ENCODE measurements at places on chromosomes 11 and 22.
A peak's percentile ranks its signal among the peaks of the same experiment; 100 is the strongest.

- no peak for DNase-seq
These were observed 47.0 kb upstream of the SLC25A1 start for GRCh38 chr22:19225560-19225959.

- DNase-seq = no peak
These were observed 28.7 kb downstream of the PDGFB start for GRCh38 chr22:39216143-39216490.

DNA sequence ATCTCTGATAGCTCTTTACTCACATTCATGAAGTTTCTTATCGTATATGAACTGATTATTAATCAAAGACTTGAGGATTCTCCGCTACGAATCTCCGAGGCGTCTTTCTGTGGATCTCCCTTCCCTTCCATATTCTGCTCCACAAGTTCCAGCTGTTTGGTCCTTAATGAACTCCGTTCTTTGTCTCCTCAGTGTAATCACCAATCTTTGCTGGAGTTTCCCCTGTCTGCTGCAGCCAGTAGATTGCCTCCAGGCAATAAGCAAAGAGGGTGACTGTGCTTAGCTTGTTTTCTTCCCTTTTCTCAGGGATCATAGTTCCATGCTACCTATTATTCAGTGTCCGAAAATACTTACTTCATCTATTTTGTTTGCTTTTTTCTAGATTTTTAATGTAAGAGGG is 169.6 kb upstream of the FOLH1 start:
- DNase-seq = no peak

DNA sequence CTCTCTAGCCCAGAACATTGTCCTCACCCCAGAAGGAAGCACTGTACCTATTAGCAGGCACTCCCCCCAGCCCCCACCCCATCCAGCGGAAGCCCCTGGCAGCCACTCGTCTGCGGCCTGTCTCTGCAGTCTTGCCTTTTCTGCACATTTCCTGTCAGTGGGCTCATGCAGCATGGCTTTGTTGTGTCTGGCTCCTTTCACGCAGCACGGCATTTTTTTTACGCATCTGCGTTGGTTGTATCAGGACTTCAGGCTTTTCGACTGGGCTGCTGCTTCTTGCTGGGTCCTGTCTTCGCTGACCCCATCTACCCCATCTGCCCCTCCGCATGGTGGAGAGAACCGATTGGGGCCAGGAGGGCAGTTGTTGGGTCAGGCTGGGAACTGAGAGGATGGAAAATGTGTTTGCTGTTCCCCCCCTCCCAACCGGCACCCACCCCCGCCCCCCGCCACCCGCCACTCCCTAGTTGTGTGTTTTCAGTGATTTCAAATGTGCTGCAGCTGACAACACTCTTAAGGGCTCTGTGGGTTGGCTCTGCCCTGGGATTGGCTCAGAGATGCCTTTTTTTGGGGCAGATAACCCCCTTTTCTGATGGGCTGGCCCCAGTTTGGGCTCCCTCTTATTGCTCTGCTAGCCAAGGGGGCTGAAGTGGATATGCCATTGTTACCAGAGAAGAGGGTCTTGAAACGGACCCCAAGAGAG is 110.0 kb downstream of the KIAA1671 start:
- peak; percentile 69 for DNase-seq

- no peak for DNase-seq
These were observed 7.0 kb downstream of the KIRREL3 start for GRCh38 chr11:126993599-126993998.

DNA sequence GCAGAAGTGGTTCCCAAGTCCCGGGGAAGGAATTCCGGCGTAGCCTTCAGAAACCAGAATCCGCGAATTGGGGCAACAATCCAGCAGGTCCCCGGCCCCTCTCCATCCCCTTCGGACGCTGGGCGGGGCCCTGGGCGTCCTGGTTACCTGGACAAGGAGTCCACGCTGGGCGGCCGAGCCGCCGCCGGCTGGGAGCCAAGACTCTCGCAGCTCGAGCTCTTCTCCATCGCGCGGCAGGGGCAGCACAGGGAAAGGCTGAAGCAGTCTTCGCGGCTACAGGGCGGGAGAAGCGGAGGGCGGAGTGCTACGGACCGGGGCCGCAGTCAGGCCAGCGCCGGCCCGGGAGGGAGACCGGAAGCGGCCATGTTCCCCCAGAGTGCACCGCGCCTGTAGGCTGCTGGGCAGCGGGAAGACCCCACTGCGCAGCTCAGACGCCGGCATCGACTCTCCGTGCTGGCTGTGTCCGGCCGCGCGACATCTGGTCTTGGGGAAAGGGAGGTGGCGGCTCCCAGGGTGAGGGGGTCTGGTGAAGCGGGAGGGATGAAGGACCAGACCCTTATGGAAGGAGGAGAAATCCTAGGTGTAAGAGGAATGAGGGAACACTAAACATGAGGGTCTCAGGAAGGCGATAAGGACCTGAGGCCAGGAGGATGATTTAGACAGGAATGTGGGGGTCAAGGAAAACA is at the start of gene MTMR2:
Gene MTMR2 (minus strand): TSS at position 380 of the 686 bp plus-strand sequence. CDS start 153 bp downstream, at position 227.
- DNase-seq = peak; percentile 22

DNA sequence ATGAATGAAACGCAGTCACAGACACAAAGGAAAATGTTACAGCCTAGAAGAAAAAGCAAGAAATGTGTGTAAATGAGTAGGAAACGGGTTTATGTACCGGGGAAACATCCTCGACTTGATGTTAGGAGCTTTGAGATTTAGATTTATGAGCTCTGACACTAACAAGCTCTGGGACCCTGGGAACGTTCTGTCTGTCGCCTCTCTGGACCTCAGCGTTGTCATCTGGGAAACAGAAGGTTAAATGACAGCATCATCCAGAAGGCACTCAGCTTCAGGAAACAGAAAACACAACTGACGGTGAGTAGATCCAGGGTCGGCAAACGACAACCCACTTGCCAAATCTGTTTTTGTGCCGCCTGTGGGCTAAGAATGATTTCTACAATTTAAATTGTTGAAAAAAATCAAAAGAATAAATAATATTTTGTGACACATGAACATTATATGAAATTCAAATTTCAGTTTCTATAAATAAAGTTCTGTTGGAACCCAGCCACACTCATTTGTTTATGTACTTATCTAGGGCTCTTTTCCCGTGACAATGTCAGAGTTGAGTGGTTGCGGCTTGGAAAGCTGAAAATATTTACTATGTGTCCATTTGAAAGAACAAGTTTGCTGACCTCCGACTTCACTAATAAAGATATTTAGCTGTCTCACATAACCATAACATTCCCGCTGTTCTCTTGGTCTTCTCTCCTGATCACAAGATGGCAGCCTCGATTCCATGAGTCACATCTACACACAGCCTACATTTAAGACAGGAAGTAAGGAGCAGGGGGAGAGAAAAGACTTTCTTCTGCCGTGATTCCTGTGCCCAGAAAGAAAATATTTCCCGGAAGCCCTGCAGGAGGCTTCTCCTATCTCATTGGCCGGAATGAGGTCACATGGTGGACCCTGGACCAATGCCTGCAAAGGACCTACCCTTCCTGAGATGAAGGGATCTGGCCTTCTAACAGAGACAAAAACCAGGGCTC is 47.1 kb upstream of the SYT13 start:
- DNase-seq = no peak

DNA sequence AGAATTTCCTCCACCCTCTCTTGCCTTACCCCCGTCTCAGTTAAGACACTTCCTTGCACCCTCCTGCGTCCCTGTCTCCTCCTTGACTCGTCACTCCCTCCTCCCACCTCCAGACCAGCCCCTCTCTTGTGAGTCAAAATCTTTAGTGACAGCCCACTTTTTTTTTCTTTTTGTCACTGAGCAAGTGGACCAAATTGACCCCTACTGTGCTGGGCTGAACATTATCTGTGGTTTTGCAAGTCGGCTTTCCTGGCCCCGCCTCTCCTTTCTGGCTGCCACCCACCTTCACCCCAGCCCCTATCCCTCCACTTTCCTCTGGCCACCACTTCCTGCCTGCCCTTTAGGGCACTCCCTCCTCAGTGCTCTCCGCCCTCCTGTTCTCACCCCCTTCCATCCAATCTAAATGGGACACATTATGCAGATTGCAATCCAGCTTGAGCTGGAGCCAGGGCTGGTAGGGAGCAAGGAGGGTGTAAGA is at the start of gene APLNR:
Gene APLNR (minus strand): TSS at position 47 of the 478 bp plus-strand sequence. CDS start 246 bp downstream, outside the sequence.
- no peak for DNase-seq

GRCh38 chr11:20046416-20046815 is 113.9 kb downstream of the DBX1 start:
- no peak for DNase-seq

GRCh38 chr22:16970446-16970845 is 37.6 kb downstream of the GAB4 start:
- no peak for DNase-seq

- no peak for DNase-seq
These were observed 108.2 kb downstream of the SIK3 start for GRCh38 chr11:116990061-116990473.

DNA sequence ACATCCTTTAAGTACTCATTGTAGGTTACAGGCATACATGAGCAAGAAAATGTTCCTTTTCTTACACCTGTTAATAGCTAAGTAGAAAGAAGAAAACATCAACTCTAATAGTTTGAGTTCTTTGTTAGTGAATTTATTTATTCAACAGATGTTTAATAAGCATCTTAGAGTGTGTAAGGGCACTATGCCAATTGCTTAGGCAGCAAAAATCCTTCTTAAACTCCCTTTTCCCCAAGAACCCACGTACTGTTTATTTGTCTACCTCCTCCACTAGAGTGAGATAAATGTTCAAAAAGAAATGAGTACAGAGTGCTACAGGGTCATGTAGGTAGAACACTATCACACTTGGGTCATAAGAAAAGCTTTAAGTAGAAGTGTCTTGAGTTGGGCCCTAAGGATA is 131.4 kb downstream of the CD44 start:
- DNase-seq = no peak

DNA sequence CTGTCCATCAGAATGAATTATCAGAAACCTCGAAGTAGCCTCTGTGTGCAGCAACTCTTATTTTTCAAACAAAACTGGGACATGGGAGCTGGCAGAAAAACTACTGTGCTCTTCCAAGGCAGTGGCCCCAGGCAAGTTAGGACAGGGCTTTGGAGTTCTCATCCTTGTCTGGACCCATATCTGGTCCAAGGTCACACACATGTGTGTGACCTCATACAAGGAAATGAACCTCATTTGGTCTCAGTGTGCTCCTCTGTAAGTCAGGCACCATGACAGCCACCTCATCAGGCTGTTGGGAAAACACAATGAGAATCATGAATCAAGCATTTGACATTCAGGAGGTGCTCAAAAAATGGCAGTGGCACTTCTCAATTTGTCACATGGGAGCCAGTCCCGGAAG is 25.8 kb downstream of the LARGE1 start:
- no peak for DNase-seq

- no peak for DNase-seq
These were observed 993.4 kb upstream of the FAT3 start for GRCh38 chr11:91231226-91231625.

DNA sequence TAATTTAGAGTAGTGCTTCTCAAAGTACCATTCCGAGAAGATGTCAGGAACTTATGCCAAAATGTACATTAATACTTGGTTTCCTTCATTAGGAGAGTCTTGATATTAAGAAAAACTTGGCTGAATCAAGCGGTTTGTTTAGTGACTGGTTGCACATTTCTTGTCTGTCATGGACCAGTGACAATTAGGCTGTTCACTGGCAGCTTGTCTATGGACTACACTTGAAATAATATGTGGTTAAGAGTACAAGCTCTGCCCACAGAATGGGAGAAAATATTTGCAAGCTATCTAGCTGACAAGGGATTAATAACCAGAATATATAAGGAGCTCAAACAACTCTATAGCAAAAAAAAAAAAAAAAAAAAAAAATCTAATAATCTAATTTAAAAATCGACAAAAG is 24.6 kb downstream of the COA4 start:
- no peak for DNase-seq

DNA sequence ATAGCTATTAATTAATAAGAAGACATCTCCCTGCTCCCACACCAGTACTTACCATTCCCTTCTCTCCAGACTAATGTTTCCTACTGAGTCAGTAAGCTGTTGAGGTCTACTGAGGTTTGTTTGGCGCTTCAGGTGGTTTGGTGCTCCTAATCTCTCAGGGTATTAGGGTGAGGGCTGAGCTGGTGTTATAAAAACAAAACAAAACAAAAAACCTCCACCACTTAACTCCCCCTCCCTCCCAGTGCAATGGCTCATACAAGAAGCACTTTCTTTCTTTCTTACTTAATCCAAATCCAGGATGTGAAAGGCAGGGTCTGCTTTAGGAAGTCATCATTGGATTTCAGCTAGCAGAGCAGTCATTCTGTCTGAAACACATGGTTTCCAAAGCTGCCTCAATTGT is 15.3 kb downstream of the CSTPP1 start:
- DNase-seq = no peak

DNA sequence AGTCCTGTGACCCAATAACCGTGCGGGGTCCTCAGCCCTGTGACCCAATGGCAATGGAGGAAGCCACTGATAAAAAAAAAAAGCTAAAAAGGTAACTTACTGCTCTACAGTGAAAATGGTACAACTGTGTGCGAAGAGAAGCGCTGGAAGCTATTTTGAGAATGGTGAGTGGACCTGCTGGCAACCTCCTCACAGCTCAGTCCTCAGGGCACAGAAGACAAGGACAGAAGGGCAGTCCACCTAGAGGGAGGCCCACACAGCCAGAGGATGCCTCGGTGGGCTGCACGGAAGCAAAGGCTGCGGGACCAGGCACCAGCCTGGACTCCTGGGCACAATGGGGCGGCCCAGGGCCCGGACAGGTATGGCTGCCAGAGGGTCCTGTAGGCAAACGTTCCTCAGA is 35.6 kb downstream of the BRD1 start:
- no peak for DNase-seq

DNA sequence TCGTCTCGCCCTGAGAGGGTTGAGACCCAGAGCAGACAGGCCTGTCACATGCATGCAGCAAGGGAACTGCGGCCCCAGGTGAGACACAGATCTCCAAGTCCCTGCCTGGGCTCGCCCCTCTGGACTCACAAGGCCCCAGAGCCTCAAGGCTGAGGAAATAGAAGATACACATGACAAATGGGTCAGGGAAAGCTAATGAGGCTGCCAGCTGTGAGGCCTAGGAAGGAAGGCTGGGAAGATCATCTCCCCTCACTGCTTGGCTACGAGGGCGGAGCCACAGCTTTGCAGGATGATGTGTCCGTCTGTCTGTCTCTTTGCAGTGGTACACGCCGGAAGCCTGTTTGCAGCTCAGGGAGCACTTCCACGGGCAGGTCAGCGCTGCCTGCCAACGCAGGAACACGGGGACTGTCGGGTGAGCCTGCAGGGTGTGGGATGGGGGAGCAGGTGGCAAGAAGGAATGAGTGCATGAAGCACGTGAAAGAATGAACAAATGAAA is 4.5 kb downstream of the RAB36 start:
- no peak for DNase-seq

GRCh38 chr22:17945888-17946648 is 78.3 kb downstream of the MICAL3 start:
- DNase-seq = no peak

DNA sequence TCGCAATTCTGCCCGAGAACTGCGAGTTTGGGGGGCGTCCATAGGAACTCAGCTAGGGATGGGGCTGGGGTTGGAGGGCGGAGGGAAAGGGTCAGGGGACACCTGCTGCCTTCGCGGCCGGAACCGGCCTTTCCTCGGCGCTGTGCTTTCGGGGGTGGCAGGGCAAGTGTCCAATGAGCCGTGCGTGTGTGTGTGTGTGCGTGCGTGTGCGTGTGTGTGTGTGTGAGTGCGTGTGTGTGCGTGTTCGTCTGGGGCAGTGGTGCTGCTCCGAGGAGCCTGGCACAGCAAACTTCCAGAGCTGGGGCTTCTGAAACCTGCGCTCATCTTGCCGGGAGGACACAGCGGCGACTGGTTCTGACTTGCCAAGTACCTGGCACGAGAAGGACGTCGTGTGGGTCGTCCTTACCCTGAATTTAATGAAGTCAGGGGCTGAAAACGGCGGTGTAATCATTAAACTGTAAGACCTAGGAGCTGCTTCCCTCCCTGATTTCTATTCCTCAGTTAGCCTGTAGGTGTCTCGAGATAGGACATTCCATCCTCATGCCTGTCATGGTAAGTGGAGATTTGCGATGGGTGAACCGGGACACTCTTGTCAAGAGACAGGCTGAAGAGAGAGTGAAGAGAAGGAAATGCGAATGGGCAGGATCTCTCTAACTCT is 27.0 kb upstream of the AMOTL1 start:
- DNase-seq = no peak
